Central memory CD4-positive, alpha-beta T cell (primary cell): ENCODE measurements at places on chromosomes 3 and 15.

- DNase-seq = no peak
Observed at GRCh38 chr3:64046996-64047594, 23.8 kb upstream of the PSMD6 start.

GRCh38 chr3:50580683-50581458 lies 11.5 kb downstream of the HEMK1 start:
- DNase-seq = no peak

DNA sequence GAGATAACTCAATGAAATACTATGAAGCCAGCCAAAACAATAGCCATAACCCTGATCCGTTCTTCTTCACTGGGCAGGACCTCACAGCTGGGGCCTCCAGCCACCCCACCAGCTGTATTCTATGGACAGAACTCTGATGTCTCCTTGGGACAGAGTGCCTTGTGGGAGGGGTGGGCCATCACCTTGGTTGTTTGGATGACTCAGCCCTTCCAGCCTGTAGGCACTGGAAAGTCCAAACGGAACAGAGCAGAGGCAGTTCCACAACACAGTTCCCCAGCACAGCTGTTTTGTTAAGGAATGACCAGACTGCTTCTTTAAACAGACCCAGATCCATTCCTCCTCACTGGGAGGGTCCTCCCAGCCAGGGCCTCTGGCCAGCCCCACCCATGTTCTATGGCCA lies 31.9 kb upstream of the ZBED2 start:
- no peak for DNase-seq

DNA sequence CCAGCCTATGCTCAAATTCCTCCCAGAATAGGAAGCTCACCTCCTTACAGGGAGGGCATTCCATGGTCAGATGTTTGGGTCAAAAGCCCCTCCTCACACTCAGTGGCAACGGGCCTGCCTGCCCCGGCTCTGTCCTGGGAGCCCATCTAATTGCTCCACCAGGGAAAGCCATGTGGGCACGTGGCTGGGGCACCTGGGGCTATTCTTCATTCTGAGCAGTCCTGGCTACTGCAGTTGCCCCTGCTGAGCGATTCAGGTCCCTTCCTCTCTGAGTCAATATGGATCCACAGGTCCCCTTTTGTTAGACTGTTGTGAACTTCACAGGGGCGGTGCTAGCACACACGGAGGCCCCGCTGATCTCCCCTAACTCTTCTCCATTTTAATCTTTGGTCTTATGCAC lies 39.4 kb downstream of the TPRA1 start:
- no peak for DNase-seq

DNA sequence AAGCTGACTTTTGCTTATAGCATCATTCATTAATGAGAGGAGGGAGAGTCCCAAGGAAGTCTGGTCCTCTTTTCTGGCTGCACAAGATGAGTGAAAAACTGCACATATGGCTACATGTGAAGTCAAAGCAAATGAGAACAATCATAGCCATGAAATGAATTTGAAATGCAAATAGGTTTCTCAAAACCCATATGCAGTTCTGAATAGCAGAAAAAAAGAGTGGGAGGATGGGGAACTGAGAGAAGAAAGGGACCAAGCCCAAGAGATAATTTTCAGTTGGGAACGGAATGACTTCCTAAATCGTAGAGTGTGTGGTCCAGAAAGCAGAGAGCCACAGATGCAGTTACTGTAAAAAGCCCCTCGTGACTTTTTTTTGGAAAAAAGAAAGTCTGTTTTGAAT lies 66.3 kb downstream of the GTPBP8 start:
- DNase-seq = no peak

DNA sequence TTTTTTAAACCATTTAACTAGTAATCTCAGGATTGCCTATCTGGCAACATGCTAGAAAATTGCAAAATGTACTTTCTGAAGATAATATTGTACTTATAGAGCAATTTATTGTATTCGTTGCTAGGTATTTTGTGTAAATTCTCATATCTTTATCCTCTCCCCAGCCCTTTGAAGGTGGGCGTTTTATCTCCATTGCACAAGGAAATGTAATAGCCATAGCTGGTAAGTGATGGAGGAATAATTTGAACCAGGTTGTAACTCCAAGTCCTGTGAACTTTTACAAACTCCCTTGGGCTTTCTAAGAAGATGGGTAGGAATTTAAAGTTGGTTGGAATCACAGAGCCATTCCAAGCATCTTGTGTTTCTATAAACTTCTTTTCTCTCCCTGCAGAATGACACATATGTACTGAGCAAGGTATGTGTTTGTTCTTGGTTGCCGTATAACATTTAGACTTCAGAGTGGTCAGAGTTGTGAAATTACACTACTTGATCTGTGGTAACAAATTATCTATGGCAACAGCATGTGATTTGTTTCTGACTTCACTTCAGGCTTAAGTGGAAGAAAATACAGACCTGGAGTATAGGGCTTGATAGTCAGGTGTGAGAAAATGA lies 170.9 kb downstream of the AKAP13 start:
- DNase-seq = no peak

DNA sequence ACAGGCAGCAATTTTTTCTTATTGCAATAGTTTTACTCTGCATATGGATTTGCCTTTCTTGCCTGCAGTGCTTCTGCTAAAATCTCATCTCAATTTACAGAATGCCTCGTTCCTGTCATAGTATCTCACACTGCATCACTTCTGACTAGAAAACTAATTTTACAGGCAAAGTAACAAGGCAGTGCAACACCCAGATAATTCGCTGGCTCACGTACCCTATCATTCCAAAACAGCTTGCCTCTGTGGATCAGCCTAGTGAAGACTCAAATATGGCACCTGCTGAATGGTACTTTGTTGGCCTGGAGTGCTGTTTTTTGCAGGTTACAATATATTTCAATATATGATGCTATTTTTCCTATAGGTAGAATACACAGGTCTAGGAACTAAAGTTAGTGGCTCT lies 5.3 kb downstream of the EIF5A2 start:
- DNase-seq = no peak

- no peak for DNase-seq
Observed at GRCh38 chr3:1272546-1273265, 179.9 kb downstream of the CNTN6 start.

- no peak for DNase-seq
Observed at GRCh38 chr3:65811086-65811761, 227.5 kb downstream of the MAGI1 start.

GRCh38 chr3:81349816-81350340 lies 411.6 kb downstream of the GBE1 start:
- no peak for DNase-seq

GRCh38 chr3:124492824-124493223 lies 237.4 kb upstream of the UMPS start:
- no peak for DNase-seq

GRCh38 chr3:171314341-171314740 lies 145.9 kb downstream of the TNIK start:
- DNase-seq = no peak

- DNase-seq = no peak
Observed at GRCh38 chr15:82548700-82549099, 8.4 kb upstream of the RPS17 start.

DNA sequence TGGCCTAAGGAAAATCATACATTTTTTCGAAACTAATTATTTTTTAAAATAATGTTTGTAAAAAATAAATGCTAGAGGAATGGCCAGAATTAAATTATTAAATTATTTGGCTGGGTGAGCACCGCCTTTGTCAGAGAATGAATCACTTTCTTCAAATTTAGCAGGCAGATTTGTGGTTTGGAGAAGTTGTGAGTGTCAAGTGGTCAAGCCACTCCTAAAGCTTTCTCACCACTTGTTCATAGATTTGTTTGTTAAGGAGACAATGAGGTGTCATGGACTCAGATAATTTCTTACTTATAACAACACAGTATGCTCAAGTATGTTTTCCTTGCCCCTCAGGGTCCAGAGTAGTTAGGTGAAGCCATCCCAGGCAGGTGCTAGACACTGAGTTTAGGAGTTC lies 196.2 kb downstream of the TUSC7 start:
- no peak for DNase-seq

DNA sequence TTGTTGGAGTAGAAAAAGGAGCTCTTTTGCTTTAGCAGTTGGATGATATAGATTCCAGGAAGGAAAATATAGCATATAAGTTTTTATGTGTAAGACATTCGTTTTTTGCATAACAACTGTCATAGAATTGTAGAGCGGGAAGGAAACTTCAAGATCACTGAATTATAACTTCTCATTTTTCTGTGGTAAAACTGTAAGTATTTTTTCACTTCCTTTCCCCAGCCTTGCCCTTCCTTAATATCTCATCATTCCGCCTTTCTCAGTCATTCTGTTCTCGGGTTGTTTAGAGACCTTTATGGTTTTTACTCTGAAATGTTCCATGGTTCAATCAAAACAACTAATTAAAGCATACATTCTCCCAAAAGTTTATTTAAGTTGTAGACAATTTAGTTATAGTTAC lies 1.1 kb downstream of the EAF2 start:
- no peak for DNase-seq

DNA sequence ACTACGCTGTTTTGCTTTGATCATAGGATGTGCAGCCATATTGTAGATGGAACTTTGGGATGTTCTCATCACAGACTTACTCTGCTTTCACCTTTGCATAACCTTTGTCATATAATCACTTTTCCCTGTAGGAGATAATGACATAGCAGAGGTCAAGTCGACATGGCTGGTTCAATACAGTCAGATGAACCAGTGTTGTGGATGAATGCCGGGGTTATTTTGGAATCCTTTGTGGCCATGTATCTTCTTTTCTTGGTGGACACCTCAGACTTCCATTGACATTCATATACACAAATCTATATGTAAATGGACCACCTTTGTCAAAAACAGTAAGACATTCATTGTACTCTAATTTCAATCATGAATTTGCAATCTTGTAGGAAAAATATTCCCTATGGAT lies 180.2 kb downstream of the PTPRG start:
- no peak for DNase-seq

DNA sequence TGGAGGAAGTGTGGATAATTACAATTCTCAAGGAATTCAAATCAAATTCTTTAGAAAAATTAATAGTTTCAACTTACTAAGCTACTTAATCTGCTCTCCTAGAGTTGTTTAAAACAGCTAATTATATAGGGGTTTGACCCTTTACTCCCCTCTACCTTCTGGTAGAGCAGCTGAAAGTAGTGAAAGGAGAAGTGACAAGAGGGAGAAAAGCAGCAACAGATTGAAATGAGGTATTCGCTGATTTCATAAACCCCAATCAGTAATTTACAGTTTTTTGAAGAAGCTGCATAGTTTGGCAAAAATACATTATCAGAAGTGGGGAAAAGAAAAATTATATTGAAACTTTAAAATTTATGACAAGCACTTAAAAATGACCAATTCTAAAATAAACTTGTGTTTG lies 52.8 kb downstream of the ZMAT3 start:
- DNase-seq = no peak

GRCh38 chr3:45965653-45966052 lies 22.4 kb downstream of the CXCR6 start:
- peak; percentile 38 for DNase-seq

DNA sequence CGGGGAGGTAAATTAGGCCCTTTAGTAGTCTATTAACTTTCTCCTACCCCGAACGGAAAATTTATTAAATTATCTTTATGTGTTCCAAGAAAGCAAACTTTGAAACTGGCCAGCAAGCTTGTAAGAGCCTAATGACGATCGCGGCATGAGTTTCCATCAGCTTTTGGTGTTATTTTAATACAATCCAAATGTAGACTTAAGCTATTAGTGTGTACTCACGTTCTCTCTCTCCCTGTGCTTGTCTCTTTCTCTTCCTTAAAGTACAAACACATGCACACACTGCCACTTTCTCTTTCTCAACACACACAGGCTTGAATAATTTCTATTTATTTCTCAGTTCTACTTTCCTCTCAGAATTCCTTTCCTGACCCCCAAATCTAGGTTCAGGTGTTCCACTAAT lies 108.8 kb upstream of the MME start:
- no peak for DNase-seq
